ENCODE measurements at places on chromosomes 4 and X.

GRCh38 chr4:83855044-83855443, 319.1 kb downstream of the GPAT3 start:
- DNase-seq = no peak

GRCh38 chr4:177441061-177441802, 1.0 kb downstream of the AGA start:
- DNase-seq = peak; percentile 33

- no peak for DNase-seq
Observed at GRCh38 chr4:70239884-70240591, 2.4 kb upstream of the CSN3 start.

- no peak for DNase-seq
Observed at GRCh38 chr4:69089388-69089787, 6.9 kb upstream of the UGT2B7 start.

- DNase-seq = no peak
Observed at GRCh38 chr4:124745985-124746801, 33.7 kb upstream of the ANKRD50 start.

GRCh38 chrX:68922013-68922412, 93.2 kb downstream of the EFNB1 start:
- DNase-seq = no peak

DNA sequence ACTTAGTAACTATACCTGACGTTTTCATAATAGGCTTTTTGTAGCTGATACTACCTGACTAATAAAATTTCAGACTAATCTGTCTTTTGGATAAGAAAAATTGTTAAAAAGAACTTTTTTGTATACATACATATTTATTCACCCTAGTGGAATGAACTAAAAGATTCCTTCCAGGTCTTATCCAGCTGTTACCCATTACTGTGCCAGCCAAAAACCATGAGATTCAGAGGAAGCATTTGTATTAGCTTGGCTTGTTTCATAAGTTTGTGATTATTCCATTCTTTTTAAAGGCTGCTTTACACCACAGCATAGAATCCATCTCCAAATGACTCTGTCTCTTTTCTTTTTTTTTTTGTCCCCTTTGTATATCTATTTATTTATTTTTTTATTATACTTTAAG, 149.4 kb downstream of the FAT4 start:
- no peak for DNase-seq

DNA sequence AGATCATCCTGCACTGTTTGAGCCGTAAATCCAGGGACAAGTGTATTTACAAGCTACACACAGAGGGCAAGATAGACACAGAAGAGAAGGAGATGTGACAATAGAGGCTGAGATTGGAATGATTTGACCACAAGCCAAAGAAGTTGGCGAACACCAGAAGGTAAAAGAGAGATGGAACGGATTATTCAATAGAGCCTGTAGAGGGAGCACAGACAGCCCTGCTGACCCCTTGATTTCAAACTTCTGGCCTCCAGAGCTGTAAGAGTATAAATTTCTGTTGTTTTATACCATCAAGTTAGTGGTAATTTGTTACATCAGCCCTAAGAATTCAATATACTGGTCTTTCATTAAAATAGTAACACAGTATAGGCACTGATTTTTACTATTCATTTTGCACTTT, 447.8 kb downstream of the FAT4 start:
- no peak for DNase-seq
